ENCODE measurements at places on chromosomes 2 and 18.

DNA sequence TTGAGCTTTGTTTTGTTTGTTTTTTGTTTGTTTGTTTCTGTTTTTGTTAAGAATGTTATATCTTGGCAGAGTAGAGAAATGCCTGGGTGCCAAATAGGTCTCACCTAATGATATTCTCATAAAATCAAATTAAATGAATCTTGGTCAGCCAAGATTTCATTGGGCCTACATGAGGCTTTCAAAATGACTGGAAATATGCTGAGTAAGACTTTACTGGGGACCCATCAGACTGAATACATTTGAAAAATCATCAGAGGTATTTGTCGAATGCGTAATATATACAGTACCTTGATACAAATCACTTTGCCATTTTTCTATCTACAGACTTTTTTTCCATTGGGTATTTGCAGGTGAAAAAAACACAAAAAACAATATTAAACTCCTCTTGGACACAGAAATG, 480.8 kb downstream of the CDH2 start:
- no peak for DNase-seq

DNA sequence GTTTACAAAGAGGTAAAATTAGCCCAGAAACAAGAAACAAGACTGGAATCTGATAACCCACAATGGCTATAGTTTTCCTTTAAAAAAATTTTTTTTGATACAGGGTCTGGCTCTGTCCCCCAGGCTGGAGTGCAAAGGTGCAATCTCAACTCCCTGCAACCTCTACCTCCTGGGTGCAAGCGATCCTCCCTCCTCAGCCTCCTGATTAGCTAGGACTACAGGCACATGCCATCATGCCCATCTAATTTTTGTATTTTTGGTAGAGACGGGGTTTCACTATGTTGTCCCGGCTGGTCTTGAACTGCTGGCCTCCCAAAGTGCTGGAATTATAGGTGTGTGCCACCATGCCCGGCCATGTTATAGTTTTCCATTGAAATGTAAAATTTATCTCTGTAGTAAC, 12.3 kb upstream of the PARD6G start:
- no peak for DNase-seq

DNA sequence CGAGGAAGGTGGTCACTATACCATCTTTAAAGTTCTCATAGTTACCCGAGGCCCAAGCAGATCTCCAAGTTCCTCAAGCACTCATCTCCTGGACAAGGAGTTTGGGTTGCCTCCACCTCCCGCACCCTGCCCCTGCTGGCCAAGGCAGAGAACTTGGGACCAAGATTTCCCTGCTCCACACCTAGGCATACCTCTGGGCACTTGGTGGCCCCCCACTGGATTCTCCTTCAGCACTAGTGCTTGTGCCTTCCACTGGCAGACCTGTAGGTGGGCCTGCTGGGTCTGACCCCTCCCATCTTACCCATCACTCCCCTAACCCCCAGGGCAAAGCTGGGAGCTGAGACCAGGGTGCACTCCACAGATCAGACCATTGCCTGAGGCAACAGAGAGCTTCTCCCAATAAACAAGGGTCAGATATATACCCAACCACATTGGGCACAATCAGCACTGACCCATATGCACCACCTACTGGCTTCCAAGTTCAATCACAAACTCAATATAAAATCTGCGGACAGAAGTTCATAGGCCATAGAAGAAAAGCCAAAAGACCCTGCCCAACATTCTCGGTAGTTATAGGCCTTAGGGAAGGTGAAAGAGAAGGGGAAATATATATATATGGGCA, 244.2 kb downstream of the EXOC6B start:
- no peak for DNase-seq

DNA sequence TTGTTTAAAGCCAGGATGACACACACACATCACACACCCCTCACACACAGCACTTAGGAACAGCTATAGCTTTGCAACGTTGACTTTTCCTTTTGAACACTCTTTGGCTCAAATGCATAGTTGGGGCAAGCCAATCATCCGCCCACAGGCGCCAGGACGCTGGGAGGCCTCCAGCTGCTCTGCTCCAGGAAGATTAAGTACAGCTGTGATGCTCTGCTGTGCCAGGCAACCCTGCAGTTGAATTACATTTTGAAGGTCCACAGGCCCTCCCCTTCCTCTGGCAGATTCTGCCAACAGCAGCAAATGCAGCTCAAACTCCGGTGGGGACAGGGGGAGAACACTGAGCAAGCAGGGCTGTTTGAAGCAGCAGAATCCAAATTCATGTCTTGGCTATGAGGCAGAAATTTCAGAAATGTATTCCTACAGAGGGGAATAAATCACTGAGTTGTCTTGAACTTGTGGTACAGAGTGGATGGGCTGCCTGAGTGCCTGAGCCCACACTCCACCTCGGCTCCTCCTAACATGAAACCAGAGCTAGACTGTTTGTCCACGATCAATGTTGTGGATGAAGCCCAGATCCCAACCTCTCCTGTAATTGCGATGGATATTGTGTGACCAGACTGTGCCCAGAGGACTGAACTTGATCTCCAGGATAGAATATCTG, 86.5 kb upstream of the PPP1CB start:
- DNase-seq, result no peak

DNA sequence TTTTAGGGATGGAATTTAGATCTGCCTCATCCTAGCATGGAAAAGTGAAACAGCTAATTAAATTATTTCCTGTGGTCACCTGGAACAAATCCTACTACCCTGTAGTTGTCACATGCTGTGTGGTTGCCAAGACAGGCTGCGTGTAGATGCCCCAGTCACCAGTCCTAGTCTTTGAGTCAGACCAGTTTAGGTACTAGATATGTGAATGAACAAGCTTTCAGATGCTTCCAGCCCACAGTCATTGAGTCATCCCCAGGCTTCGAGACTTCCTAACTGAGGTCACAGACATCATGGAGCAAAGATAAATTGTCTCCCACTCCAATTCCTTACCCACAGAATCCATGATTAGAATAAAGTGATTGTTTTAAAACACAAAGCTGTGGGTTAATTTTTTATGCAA, 35.8 kb upstream of the GRB14 start:
- DNase-seq, result no peak

- no peak for DNase-seq
These were observed 199.0 kb downstream of the LPIN1 start for GRCh38 chr2:11945139-11946126.

DNA sequence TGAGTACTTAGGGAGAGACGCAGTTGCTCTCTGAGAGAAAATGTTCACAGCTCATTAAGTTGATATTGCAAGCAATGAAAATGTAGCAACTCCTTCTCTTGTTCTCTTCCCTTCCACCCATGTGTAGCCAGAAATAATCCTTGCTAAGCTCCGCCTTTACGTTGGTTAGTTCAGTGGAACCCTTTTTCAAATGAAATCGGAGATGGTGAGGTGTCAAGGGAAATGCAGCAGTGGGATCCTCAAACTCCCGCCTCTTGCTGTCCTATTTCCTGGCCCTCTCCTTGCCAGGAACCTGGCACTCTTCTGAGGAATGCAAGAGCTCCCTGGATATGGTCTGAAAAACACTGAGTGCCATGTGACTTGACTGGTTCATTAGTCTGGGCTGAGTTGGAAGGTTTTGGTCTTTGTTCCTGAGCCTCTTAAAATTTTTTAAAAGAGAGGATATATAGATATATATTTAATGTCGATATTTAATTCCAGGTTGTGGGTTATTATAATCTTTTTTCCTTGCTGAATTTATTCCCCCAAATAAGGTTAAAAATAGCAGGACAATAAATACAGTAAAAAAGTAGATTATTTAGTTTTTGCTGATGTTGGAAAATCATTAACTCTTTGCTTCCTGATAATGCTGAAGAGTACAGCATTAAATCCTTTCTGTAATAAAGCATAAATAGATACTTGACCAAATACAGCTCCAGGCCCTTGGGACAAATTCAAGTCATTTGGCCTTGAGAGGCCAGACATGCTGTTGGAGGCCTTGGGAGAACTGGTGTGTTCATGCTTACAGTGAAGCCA, 116.2 kb downstream of the EML6 start:
- DNase-seq, result no peak

GRCh38 chr2:229173825-229174359, 97.2 kb downstream of the PID1 start:
- DNase-seq, result no peak

DNA sequence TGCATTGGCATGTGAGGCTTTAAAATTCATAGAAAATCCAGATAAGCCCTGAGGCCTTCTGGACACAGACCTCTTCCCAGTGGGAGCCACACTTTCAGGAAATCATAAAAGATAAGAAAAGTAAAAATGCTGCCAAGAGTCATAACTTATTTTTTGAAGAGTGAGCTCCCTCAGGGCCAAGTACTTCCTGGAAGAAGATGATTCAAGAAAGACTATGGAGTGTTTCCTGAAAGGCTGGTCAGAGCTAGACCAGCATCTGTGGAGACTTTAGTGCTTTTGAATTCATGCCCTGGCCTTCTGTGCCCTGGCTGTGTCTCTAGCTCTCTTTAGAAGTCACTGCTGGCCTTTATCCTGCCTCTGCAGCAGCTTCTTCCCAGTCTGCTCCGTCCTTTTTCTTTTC, 6.4 kb upstream of the XDH start:
- no peak for DNase-seq

DNA sequence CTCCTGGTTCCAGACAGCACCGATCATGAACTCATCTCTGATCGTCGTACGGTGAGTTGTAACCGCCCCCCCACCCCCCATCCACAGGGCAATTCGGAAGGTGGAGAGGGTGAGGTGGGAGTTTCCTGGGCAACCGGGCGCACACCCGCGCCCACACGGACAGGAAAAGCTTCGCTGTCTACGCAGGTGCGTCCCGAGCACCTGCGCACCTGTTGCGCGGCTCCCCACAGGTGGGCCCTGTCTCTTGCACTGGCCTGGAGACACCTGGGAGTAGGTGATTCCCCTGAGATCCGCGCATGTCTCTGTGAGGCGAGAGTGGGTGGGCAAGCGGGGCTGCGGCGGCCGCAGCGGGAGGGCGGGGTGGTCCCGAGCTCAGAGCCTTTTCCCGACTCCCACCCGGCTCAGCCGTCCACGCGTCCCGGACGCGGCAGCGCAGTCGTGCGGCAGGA, 459 bp upstream of the ATP6V1C2 start:
- no peak for DNase-seq

GRCh38 chr2:231146665-231147064, 21.8 kb upstream of the HTR2B start:
- no peak for DNase-seq

DNA sequence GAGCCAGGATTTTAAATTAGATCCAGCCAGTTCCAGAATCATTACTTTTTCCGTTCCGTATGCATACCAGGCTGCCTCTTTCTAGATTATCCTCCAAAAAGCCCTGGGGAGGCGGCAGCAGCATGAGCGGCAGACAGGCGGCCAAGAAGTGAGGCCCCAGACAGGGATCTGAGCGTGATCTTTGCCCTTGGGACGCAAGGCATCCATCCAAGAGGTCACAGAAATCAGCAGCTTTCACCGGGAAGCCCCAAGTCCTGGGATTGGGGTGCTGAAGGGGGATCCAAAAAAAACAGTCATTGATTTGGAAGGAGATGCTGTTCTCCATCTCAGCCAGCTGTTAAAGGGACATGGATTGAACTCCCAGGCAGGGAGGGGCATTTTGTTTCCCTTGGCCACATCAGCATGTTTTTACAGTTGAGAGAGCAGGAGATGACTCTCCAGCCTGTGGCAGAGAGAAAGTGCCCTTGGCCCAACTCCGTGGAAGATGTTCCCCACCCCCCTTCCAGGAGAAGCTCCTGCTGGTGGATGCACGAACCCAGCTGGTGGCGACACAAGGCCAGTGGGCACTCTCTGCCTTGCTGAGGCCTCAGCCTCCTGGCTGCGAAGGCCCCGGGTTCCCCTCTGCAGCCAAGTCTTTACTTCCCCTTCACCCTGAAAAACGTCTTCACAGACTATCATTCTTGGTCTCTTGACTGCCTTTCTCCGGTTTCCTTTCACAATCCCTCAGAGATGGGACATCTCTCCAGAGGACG, 265.6 kb downstream of the ANAPC1 start:
- DNase-seq, result no peak

DNA sequence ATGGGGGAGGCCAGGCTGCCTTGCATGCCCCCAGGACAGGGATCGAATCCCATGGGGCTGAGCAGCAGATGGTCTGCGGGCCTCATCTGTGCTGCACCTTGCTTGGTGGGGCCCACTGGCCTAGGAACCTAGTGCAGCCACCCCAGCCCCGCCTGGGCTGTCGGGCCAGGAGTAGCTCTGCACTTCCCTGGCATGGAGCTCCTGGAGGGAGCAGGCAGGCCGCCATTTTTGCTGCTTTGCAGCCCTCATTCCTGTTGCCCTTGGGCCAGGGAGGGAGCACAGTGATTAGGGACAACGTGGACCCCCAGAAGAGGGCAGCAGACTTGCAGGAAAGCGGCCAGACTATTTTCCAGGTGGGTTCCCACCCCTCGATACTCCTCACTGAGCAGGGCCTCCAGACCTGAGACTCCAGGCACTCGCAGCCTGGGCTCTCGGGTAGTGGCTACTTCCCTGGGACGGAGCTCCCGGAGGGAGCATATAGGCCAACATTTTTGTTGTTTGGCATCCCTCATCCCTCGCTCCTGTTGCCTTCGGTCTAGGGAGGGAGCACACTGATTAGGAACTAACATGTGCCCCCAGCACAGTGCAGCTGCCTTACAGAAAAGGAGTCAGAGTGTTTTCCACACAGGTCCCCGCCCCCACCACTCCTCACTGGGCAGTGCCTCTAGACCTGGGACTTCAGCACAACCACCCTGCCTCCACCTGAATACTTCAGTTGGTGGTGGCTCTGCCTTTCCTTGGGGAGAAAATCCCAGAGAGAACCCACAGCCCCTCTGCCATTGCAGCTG, 99.5 kb downstream of the MAIP1 start:
- no peak for DNase-seq

DNA sequence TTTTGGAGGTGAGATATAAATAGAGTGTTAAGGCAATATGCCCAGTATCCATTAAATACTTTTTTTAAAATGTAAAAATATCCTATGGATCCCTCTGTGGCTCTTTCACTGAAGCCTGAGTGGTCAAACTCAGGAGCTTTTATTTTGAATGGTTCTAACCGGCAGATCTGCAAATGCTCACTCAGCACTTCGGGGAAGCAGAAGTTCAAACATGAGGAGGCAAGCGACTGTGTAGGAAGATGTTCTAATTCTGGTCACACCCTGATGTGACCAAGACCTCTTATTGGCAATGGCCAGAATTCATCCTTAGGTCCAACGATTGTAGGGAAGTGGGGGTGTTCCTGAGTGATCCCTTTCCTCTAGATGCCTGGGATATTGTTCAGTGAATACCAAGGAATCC, 168.8 kb downstream of the CDCA7 start:
- DNase-seq, result no peak

DNA sequence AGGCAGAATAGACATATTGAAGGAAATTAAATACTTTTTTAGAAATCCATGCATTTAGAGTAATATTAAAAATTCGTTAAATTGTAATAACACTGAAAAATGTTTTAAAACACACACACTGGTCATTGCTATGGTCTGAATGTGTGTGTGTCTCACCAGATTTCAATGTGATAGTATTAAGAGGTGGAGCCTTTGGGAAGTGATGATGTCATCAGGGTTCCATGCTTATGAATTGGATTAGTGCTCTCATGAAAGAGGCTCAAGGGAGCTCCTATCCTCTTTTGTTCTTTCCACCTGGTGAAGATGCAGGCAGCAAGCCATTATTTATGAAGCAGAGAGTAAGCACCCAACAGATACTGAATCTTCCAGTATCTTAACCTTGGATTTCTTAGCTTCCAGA, 441.8 kb downstream of the CDH2 start:
- DNase-seq, result no peak

All from activated effector memory CD4-positive, alpha-beta T cell treated with anti-CD3 and anti-CD28 coated beads, Interleukin-2, amount 50 U/mL, for 16 hours (primary cell).